Right ventricle myocardium inferior (tissue), 1 donor: ENCODE measurements at places on chromosomes 13 and 19. TPM values are rescaled to one million over a fixed set of nuclear protein-coding genes. Genes with fewer than 3 reads are reported as not detected.

- DNase-seq: no peak
These were observed 29.6 kb downstream of the IRS2 start for GRCh38 chr13:109756778-109757177.

GRCh38 chr19:3778899-3779723, 7.1 kb downstream of the MATK start:
- no peak for DNase-seq

- no peak for DNase-seq
These were observed 130.4 kb downstream of the CRYL1 start for GRCh38 chr13:20395061-20395916.

GRCh38 chr19:52229524-52229923, 39.7 kb downstream of the PPP2R1A start:
- no peak for DNase-seq

GRCh38 chr19:30662211-30662861, 290.2 kb downstream of the ZNF536 start:
- DNase-seq: no peak

- DNase-seq: no peak
These were observed 208.4 kb upstream of the SOX1 start for GRCh38 chr13:111858571-111858970.

- DNase-seq: no peak
These were observed 191.9 kb upstream of the MIR17HG start for GRCh38 chr13:91155512-91156114.

GRCh38 chr13:26656919-26657318, 99.4 kb downstream of the WASF3 start:
- no peak for DNase-seq

DNA sequence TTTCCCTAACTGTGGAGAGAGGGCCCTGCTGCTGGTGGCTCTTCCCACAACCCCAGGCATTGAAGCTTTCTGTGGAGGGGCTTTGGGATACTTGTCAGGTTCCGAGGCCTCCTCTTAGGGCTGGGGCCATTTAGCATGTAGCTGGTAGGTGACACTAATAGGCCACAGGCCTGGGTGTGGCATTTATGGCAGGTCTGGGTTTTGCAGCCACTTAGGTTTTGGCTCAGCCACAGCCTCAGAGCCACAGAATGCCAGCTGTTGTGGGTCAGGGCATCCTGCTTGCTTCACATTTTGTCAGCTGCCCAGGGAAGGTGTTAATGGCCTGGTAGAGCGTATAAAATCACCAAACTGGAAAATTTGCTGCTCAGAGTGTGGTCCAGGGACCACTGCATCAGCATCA, 15.7 kb downstream of the FAM124A start:
- no peak for DNase-seq

DNA sequence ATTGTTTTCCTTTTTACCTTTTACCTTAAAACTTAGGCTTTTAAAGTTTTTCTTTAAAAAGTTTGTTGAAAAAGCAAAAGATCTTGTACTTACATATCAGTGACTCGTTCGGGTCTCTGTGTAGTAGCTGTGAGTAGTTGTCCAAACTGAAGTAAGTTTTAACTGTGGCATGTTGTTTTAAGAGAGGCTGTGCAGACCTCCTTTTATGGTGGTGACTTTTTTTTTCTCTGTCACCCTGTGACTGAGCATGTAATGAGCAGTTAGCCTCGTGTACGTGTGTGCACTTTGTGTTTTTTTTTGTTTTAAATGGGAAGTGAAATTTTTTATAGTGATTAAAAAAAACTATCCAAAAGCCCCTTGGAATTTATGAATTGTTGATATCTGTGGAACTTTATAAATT, at the start of gene GPR183:
Gene GPR183, minus strand, starts transcription at position 153 of the 400 bp plus-strand sequence. CDS start 11,254 bp downstream, outside the sequence.
- no peak for DNase-seq

Gene SIGLEC12
- total RNA-seq: 0.19 TPM
